ENCODE measurements at places on chromosomes 16 and 17.
A peak's percentile ranks its signal among the peaks of the same experiment; 100 is the strongest.

DNA sequence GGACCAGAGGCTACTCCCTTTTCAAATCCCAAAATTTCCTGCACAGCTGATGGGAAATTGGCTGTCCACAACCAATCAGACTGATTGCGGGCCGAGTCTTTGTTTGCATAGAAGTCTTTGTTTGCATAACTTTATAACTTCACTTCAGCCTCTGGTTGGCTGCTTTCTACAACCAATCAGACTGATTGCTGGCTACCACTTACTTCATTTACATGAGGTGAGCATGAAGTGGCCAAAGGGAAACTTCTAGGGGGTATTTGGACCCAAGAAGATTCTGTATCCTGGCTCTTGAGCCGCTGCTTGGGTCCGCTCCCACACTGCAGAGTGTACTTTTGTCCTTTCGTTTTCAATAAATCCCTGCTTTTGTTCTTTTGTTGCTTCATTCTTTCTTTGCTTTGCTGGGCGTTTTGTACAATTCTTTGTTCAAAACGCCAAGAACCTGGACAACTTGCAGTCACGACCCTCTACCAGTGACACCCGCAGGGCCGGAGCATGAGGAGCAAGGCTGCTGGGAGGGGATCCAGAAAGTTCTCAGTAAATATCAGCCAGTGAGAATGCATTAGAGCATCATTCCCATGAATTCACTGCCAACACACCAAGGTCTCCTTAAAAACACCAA is 67.5 kb downstream of the IQCK start:
- DNase-seq, result no peak

- no peak for DNase-seq
These were observed 417.1 kb upstream of the SOX9 start for GRCh38 chr17:71703701-71704100.

GRCh38 chr17:21043296-21044232 is 753 bp upstream of the USP22 start:
- peak; percentile 75 for DNase-seq

DNA sequence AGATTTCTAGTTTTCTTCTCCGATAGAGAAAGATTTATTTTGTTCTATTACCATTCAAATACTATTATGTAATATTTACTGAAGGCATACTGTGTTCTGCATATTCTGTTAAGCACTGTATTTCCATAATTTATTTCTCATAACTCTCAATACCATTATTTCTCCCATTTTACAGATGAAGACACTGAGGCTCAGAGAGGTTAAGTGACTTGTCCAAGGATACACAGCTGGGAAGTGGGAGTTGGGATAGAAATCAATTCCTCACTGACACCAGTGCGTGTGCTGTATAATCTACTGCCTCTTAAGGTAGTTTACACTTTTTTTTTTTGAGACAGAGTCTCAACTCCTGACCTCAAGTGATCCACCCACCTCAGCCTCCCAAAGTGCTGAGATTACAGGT is 7.4 kb downstream of the NLRC3 start:
- no peak for DNase-seq

DNA sequence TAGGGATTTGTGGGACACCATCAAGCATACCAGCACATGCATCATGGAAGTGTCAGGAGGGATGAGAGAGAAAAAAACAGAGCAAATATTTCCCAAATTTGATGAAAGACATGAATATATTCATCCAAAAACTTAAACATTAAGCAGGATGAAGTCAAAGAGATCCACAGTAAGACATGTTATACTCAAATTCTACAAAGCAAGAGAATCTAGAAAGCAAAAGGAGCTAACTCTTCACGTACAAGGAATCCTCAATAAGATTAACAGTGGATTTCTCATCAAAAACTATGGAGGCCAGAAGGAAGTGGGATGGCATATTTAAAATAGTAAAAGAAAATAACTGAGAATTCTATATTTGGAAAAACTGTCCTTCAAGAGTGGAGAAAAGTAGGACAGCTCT is 374.8 kb downstream of the ZFHX3 start:
- no peak for DNase-seq

GRCh38 chr17:75571197-75571884 is 16.3 kb upstream of the MYO15B start:
- DNase-seq, result no peak

DNA sequence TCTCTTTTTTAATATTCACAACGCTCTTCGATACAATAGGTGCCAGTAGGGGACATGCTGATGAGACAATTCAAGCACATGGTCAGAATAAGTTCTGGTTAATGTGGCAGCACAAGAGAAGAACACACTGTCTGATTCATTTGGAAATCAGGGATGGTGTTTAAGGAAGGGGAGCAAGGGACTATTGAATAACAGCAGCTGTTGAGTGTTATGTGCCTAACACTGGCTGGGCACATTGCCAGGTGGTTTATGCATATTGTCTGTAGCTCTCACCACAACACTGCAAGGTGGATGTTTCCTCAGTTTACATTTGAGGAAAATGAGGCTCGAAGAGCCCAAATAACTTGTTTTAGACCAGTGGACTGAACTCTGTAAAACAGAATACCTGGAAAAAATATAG is 44.2 kb downstream of the LYRM9 start:
- peak; percentile 16 for DNase-seq

DNA sequence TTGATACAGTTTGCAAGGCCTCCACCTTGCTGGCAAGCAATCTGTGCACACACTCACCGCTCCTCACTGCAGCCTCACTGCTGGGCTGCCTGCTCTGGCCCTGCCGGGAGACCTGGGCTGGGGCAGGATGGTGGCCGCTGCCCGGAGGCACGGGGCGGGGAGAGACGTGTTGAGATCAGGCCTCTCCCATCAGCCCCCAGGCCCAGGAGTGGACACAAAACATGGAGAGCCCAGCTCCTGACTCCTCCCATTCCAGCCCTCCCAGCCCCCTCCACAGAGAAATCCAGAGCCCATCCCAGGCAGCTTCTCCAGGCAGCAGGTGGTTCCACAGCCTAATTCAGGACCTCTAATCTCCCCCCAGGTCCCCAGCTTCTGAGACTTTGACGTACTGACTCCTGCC is 23.1 kb upstream of the RPL38 start:
- no peak for DNase-seq

- DNase-seq, result no peak
These were observed at the start of gene ARHGAP44 for GRCh38 chr17:12789481-12790248. TSS of gene ARHGAP44 (plus strand) at chr17:12789498. CDS start at chr17:12789839, 341 bp downstream.

DNA sequence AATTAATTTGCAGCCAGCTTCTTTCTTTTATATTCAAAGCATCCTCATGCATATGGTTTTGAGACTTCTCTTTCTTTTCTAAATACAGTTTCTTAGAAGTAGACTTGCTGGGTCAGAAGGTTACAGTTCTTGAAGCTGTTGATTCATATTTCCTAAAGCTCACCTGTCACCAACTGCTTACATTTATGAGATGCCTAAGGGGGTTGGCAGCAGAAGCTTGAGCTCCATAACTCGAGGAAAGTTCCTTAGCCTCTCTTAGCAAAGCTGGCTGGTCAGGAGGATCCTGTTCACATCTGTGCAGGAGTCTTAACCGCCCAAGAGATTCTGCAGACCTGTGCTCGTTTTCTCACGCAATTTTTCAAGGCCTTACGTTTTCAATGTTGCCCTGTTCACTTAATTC is 218.8 kb downstream of the SNX29 start:
- no peak for DNase-seq

DNA sequence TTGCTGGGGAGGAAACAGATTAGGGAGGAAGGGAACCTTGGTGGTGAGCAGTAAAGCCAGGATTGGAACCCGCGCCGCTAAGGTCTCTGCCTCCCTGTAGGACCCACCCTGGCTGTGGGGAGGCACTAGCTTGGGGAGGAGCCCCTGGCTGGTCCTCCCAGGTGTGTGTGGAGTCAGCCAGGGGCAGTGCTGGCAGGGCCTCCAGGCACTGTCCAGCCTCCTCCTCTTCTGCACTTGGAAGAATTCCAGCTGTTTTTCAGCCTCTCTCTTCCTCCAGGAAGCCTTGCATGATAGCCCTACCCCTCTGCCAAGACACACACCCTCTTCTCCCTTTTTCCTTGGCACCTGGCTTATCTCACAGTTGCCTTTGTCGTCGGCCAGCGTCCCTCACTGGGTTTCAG is 34.8 kb downstream of the TMEM235 start:
- no peak for DNase-seq

DNA sequence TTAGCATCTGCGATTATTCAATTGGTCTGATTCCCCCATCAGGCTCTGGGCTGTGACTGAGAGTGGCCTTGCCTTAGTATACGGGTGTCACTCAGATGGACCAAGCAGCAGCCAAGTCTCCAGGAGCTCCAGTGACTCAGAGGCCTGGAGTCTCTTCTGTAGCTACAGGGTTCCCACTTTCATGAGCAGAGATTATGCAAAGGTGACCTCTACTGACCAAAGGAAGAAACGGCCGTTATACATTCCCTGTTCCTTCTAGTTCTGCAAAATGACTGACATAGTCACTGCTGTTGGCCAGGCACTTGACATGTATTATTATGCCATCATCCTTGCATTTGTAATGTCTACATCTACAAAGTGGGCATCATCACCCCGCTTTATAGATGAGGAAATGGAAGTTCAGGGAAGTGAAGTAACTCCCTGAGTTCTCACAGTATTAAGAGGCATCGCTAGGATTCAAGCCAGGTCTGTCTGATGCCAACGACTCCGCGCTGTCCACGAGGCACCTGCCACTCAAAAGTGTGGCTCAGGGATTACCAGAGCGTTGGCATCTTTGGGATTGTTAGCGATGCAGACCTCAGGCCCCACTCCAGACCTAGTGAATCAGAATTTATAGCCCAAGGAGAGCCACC is 23.3 kb downstream of the SLC38A7 start:
- DNase-seq, result no peak

GRCh38 chr17:66229783-66230538 is 746 bp upstream of the APOH start:
- DNase-seq, result no peak

DNA sequence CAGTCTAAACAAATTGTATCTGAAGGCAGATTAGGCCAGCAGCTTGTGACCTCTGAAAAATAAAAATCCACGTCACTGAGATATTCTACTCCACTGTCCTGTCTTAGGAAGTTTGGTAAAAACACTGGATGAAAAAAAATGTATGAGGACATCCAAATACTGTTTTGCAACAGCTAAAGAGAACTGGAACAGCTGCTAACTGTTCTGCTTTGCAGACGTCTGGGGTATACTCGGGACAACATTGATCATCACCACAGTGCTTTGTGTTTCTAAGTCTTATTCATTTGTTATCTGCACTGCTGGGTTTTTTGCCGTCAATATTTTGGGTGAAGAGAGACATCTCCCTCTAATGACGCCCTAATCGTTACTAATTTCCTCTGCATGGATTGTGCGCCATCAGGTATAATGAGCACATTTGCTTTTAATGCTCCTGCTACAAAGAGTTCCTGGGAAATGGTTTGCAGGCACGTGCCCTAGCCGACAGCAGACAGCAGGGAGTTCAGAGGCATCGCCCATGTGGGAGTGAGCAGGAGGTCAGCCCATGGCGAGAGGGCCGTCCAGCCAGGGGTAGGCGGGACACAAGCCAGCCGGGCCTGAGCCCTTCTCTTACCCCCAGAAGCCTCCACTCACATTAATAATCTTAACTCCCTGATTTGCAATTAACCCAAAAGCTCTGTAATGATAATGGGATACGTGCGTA is 87.0 kb downstream of the CBLN1 start:
- no peak for DNase-seq

- DNase-seq, result no peak
These were observed 19.3 kb downstream of the TSPOAP1 start for GRCh38 chr17:58308985-58309917.

DNA sequence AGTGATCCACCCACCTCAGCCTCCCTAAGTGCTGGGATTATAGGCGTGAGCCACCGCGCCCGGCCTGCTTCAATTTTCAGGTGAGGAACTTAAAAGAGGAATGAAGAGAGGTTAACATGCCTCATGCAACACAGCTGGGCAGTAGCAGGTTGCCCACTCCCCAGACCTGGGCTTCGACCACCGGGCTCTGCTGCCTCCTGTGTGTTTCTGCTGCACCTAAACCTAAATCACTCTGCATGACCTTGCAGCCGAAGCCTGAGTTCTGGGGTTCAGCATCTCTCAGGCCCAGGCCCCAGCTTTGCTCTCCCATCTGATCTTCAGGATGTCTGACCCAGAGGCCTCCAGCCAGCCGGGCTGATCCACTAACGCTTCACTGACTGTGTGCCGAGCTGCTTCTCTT is 112.6 kb downstream of the OR1D5 start:
- DNase-seq, result no peak

DNA sequence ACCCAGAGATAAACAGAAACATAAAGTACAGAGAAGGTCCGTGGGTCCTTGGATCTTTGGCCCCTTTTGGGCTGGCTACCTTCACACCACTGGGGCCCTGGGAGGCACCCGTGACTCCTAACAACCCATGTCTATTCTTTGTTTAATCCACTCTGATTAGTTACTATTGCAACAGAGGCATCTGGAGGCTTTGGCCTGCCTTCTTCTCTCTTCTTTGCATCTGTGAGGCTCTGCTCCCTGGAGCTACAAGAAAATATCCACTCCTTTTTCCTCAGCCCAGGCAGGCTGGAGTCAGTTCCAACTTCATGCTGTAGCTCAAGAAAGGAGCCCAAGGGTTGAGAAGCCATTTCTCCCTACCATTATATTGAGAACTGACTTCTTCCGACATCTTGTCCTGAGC is 9.5 kb upstream of the CMIP start:
- DNase-seq, result no peak

DNA sequence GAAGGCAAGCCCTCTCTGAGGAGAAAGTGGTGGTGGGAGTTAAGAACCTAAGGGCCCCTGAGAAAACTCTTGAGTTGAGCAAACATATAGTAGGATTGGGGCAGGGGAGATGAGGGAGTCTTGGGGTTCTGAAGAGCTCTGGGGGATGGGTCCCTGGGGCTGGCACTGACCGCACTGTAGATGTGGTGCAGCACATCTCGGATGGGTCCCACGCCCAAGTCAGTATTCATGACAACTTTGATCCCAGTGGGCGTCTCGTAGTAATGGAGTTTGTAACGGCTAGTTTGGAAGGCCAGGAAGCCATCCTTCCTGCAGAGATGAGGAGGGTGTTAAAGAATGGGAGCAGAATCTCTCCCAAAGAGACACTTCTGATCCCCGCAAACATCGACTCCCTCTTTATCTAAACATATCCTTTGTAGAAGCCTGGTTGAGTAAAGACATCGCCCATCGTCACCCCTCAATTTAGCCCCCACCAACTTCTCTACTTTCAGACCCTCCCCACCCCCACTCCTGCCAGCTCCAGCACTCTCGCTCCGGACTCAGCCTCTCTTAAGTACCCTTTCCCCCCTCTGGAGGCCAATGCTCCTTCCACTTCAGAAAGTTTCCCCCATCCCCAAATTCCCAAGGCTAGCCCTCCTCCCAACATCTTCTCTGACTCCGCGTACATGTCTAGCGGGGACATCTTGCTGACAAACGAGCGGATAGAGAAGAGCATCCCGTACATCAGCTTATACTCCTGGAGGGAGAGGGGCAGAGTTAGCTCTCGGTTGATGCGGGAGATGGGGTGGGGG is 710 bp downstream of the TRAPPC1 start:
- no peak for DNase-seq

DNA sequence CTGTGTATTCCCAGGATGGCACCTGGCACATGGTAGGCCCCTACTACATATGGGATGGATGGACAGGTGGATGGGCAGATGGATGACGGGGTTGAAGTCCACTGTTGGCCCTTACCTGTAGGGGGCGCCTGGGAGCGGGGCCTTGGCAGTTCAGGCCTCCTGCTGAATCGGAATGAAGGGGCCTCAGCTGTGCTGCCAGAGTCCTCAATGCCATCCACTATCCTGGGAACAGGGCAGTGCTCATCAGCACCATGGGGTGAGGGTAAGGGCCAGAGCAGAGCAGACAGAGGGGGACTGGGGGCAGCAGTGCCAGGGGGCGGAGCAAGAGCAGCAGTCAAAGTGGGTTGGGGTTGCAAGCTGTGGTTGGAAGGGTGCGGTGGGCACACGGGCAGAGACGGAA is 8.3 kb upstream of the RAB5C start:
- DNase-seq, result no peak

- no peak for DNase-seq
These were observed 50.5 kb downstream of the WWP2 start for GRCh38 chr16:69812688-69813014.
